ENCODE measurements at places on chromosomes 2 and 18. TPM values are rescaled to one million over a fixed set of nuclear protein-coding genes. Genes with fewer than 3 reads are reported as not detected.

DNA sequence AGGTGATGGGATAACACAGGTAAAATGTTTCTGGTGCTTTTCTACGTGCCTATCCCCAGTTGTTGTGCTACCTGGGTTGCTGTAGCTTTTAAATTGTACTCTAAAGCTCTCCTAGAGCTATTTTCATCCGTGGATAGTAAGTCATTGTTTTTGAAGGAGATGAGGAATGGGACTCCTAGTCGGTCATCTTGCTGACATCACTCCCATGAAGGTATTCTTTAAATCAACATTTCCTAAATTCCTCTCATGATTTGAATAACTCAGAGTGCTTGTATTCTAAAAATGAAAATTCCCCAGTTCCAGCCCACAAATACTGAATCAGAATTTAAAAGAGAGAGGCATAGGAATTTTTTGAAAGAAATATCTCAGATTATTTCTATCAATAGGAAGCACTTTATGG lies 44.3 kb downstream of the CCDC148 start:
- DNase-seq: no peak

- no peak for DNase-seq
Measured at GRCh38 chr2:186749219-186749618, 55.4 kb downstream of the FAM171B start.

DSEL gene
- 101 TPM for total RNA-seq

- DNase-seq: no peak
Measured at GRCh38 chr2:149375801-149376361, 45.5 kb downstream of the LYPD6 start.

EVX2 gene
- total RNA-seq: not detected

TBR1 gene
- under 0.01 TPM for total RNA-seq

- DNase-seq: no peak
Measured at GRCh38 chr2:74871414-74871813, 37.5 kb downstream of the HK2 start.

- DNase-seq: no peak
Measured at GRCh38 chr18:39515299-39515698, 1949.7 kb upstream of the CELF4 start.

GRCh38 chr2:118669654-118670053 lies 177.8 kb downstream of the EN1 start:
- DNase-seq: no peak

DNA sequence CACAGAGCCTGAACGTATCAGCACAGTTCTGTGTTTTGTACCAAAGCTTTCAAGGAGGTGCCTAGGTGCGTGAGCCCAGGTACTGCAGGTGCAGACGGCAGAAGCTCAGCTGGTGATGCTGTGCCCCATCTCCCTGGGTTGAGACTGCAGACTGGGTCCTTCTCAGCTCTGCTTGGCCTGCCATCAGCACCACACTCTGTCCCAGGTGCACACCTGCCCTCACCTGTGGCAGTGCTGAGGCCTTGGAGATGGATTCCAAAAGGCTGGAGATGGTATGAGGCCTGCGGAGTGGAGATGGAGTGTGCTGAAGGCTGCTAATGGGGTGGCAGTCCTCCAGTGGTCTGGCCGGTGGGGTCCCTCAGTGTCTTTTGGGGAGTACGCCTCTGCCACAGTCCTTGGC lies 9.3 kb downstream of the LDLRAD4 start:
- DNase-seq: no peak

- no peak for DNase-seq
Measured at GRCh38 chr18:64090876-64091275, 58.0 kb downstream of the LINC00305 start.

GULP1 gene
- 118 TPM for total RNA-seq

DNA sequence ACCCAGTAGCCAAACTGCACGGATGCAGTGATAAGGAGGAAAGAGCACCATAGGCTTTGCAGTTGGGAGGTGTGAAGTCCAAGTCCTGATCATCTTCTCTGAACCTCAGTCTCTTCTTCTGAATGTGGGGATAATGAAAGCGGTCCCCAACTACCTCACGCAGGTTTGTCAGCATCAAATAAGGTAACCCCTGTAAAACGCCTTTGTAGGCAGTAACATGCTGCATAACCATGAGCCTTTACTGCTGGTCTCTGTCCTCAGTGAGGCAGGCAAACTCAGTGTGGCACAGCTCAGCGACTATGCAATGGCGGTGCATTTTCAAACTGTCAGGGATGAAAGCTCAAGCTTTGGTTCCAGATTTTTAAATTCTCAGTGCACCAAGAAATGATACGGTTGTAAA lies 46.1 kb downstream of the DNMT3A start:
- DNase-seq: no peak

DNA sequence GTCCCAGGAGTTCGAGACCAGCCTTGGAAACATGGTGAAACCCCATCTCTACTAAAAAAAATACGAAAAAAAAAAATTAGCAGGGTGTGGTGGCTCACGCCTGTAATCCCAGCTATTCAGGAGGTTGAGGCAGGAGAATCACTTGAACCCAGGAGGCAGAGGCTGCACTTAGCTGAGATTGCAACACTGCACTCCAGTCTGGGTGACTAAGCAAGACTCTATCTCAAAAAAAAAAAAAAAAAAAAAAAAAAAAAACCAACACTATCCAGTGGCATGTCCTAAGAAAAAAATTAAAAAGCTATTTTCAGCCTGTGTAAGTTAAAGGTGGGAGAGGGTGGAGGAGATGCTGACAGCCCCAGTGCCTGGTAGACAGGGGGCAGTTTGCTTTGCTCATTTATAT lies 32.2 kb upstream of the REL start:
- DNase-seq: peak; percentile 33

- DNase-seq: no peak
Measured at GRCh38 chr2:19762142-19762541, 139.6 kb downstream of the TTC32 start.

DNA sequence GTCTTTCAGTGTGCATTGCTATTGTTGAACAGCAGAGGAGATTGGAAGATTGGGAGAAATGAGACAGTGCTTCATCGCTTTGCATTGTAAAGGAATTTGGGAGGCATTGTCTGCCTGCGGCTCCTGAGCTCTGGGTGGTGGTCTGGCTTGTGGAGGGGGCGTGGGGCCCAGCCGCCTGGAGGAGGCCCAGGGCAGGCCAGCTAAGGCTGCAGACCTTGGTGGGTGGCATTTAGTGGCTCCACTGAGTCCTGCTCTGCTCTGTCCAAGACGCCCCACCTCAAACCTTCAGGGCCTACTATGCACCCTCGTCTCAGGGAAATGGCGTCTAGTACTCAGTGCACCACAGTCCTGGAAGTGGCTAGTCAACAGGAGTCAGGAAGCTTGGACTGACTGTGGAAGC lies 5.7 kb upstream of the HS1BP3 start:
- DNase-seq: no peak

- DNase-seq: peak; percentile 34
Measured at GRCh38 chr2:212940816-212941215, 210.6 kb downstream of the IKZF2 start.

GAREM1 gene
- 0.97 TPM for total RNA-seq

- no peak for DNase-seq
Measured at GRCh38 chr18:12474876-12475275, 67.1 kb downstream of the PRELID3A start.

DNA sequence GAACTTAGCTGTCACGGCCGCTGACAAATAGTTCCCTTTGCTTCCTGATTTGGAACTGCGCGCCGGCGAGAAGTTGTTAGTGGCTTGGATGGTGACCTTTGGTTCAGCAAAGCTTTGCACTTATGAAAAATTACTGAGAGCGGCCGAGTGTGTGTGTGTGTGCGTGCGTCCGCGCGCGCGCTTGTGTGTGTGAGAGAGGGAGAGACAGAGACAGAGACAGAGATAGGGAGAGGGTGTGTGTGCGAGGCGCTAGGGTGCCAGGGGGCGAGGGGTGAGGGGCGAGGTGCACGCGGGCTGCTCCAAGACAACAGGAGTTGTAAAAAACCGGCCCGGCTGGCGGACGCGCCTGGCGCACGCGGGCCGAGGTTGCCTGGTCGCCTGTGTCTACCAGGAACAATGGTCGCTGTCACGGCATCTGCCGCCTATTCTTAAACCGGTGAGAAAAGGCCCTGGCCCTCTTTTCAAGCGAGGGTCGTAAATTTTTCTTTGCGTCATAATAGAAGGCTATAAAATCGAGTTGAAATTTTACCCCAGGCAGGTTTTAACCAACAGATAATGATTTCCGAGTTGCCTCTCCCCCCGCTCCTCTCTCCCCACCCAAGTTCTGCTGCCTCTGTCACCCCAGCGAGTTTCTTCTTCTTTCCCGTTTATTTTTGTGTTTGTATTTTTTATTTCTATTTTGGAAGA lies 535 bp downstream of the HOXD3 start:
- DNase-seq: no peak

DNA sequence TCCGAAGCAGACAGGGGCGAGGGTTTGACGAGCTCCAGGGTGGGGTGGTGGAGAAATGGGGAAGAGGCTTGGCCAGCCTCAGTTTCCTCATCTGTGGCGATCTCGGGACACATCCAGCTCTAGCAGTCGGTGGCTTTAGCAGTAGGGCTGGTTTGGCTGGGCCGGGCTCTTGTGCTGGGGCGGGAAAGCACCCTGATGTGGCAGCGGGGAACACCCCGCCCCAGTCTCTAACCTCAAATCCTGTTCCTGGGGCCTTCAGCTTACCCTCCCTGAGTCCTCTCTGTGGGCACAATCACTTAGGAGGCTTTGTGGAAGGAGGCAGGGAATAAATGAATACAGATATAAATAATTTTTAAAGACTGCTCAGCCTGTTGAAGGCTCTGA lies 26.5 kb upstream of the MCFD2 start:
- DNase-seq: peak; percentile 27

GRCh38 chr2:117771969-117772630 lies 42.4 kb upstream of the DDX18 start:
- peak; percentile 16 for DNase-seq

GALM gene
- 19.9 TPM for total RNA-seq

AGAP1 gene
- total RNA-seq: 13.9 TPM

GRCh38 chr2:237096911-237097310 lies 11.2 kb downstream of the COPS8 start:
- peak; percentile 87 for DNase-seq

DNA sequence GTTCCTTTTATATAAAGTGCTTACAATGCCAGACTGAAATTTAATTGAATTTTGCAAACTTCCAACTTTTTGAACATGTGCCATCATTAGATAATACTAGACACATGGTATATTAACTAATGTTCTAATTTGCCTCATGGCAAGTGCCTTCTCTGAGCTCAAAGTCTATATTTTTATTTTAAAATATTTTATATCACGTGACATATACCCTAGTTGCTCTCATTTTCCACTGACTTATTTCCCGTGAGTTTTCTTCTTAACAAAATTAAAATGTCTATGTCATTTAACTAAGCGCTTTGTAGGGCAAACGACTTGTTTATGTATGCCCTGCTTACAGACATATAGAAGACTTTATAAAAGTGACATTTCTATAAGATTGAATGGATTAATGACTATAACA lies 509.6 kb upstream of the SYT4 start:
- no peak for DNase-seq

DNA sequence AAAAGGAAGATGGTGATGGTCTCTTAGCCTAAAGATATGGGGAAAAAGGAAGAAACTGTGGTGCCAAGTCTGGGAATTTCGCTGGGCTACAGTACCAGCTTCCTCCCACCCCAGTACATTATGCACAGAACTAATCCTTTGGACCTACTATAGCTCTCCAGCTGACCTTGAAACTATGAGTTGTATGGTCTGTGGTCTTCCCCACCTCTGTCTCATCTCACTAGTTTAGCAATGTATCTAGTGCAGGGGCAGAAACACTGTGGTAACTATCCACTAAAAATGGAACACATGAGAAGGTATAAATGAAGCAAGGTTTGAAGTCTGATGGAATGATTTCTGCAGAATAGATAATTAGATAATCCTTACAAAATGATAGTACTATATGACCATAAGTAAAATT lies 190.4 kb upstream of the CCDC150 start:
- DNase-seq: no peak
